Central memory CD8-positive, alpha-beta T cell (primary cell): ENCODE measurements at places on chromosomes 3 and 15.

GRCh38 chr3:42503251-42503924 is 945 bp downstream of the VIPR1 start:
- no peak for DNase-seq

DNA sequence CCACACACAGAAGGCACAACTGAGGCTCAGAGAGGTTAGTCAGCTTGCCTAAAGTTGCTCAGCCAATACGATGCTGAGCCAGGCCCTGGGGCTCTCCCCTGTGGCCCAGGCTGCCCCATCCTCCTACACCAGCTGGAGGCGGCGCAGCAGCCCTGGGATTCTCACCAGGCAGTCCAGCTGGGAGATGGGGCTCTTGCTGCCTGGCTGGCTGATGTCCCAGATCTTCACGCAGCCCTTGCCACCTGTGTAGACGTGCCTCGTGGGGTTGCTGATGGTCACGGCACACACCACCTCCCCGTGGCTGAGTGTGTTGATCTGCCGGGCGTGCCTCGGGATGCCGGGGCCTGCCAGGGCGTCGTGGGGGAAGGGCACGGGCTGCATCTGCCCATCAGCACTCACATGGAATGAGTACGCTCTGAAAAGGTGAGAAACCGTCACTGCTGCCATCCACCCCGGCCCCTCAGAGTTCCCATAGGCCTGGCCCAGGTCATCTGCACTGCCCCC is 42.8 kb downstream of the TLE3 start:
- DNase-seq, result no peak

GRCh38 chr3:38118421-38119247 is 18.3 kb downstream of the ACAA1 start:
- no peak for DNase-seq

- no peak for DNase-seq
Measured at GRCh38 chr3:31331278-31331677, 201.4 kb upstream of the STT3B start.

DNA sequence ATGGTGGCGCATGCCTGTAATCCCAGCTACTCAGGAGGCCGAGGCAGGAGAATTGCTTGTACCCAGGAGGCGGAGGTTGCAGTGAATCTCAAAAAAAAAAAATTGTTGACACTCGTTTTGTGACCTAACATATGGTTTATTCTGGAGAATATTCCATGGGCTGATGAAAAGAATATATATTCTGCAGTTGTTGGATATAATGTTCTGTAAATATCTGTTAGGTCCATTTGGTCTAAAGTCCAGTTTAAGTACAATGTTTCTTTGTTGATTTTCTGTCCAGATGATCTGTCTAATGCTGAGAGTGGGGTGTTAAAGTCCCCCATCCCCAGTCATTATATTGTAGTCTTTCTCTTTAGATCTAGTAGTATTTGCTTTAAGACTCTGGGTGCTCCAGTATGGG is 15.6 kb downstream of the IL20RB start:
- DNase-seq, result no peak

DNA sequence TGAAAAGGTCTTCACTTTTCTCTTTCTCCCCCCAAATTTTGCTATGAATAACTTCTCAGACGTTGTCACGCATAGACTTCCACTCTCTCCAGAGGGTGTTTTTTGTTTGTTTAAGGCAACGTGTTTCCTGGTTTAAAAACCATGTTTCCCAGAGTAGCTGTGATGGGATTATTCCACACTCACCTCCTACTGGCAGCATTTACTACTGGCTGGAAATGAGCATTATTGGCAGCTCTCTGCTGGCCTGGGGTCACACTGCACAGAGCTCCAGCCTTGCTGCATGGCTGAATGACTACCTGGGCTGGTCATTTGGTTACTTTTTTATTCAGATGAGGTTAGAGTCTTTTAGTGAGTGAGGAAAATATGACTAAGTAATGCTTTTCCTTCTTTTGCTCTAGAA is 65.2 kb downstream of the RARB start:
- no peak for DNase-seq

DNA sequence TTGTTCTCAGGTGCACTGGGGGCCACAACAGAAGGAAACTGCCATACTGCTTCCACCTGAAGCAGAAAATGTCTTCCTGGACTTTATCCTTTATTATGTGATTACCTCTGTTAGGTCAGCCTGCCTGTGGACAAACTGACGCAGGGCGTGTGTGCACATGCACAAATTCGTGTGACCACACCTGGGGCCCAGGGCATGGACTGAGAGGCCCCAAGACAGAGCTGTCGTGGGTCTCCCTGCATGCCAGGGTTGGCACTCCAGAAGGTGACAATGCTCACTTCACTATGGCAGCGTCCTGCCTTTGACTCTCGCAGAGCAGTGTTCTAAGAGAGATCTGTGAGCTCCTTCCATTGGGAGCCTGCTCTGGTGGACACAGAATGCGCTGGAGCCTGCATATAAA is 34.5 kb downstream of the CCDC12 start:
- no peak for DNase-seq

DNA sequence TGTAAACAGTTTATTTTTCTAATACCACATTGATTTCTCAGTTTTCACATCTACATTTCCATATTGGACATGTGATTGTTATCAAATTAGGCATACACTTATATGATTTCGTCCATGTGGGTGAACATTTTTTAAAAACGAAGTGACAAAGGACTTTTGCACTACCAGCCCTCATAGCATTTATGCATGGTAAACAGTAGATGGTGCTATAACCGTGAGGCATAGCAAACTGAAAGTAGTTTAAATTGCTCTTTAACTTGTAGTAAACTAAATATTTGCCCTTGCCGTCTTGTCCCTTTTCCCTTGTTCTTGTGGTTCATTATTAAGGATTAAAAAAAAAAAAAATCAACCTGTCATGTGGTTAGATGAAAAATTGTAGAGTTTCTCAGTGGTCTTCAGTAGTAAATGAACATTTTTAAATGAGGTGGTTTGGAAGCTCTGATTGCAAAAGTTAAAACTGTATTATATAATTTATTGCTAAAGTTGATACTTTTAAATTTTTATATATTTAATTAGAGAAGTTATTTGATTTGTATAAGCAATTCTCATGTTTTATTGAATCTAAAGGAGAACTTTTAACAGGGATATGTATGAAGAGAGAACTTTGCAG is 24.0 kb downstream of the STX19 start:
- DNase-seq, result no peak

DNA sequence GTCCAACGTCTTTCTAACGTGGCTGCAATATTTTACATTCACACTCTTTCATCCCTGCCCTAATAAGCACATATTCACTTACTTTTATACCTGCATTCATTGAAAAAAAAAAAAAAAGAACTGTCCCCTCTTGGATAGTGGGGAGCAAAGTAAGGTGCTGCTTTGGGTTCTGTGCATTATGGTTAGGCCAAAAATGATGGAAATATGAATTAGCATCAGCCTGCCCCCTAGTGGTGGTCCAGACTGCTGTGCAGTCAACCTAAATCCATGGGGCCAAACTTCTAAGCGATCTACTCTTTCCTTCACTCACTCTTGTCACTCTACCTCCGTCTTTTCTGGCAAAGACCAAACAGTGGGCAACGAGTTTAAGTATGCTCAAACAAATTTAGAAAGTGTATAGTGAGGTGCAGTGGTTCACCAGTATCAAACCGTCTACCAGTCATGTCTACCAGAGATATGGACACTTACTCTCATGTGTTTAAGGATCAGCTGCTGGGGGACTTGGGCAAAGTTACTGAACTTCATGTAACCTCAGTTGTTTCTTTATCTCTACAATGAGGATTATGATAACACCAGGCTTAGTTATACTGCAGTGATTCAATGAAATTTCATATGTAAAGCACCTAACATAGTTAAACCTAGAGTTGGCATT is 61.5 kb upstream of the GRM7 start:
- DNase-seq, result no peak

DNA sequence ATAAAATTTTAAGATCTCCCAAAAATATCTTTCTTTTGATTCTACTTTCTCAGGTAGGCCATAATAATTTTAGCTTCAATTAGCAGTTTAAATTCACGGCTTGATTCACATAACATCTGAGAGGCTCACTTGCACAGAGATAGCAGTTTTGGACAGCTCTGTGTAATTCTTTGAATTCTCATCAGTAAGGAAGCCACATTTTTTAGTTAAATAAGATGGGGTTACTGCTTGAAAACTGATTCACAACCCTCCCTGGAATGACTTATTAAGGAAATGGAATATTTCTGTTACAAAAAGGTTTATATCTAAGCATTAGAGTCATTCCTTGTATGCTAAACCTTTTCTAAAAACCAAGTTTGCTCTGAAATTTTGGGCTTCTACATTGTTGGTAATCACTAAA is 212.7 kb downstream of the ALCAM start:
- no peak for DNase-seq
